Lower lobe of right lung (tissue), 2 donors: ENCODE measurements at places on chromosomes 6 and 20. TPM values are rescaled to one million over a fixed set of nuclear protein-coding genes. Genes with fewer than 3 reads are reported as not detected.

DNA sequence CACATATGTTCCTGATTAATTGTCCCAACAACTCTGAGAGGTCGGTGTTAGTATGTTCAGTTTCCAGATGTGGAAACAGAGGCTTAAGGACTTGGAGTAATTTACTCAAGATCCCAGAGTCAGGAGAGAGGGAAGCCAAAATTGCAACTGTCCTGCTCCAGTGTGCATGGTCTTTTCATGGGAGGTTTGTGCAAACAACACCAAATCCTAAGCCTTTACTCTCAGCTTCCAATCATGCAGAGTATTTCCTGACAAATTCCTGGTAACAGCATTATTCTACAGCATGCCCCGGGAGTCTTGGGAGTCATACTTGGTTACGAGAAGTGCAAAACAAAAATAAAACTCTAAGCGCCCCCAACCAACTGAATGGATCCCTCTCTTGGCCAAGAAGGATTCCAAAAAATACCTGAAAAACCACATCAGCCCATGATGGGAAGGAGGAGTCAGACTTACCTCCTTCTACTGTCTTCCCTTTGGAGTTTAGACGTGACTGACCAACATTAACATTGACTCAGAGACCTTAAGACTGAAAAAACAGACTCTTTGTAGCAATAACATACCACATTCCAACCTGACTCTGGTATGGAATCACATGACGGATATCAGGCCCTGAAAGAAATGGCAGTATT, 30.8 kb upstream of the PPP1R3G start:
- no peak overlapping the region for H3K4me3 ChIP-seq
- H3K4me1 ChIP-seq: no peaks in the 10 kb centered on the region
- no peak overlapping the region for H3K27ac ChIP-seq
- H3K36me3 ChIP-seq: no peaks in the 10 kb centered on the region

Gene ZNF165
- total RNA-seq: 2.2 TPM

DNA sequence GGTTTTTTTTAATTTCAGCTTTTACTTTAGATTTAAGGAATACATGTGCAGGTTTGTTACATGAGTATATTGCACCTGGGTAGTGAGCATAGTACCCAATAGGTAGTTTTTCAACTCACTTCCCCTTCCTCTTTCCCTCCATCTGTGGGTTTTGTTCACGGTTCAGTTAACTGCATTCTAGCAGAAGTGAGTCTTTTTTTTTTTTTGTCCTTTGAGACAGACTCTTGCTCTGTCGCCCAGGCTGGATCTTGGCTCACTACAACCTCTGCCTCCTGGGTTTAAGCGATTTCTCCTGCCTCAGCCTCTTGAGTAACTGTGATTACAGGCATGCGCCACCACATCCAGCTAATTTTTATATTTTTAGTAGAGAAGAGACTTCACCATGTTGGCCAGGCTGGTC, 8.7 kb downstream of the UBR2 start:
- peaks cover 42% of the 10 kb centered on the region for H3K4me1 ChIP-seq
- H3K27me3 ChIP-seq: no peaks in the 10 kb centered on the region
- no peak for DNase-seq
- no peak overlapping the region for H3K4me3 ChIP-seq

- H3K4me1 ChIP-seq: peaks cover 10% of the 10 kb centered on the region
- peaks cover 32% of the 10 kb centered on the region for H3K36me3 ChIP-seq
- H3K27me3 ChIP-seq: no peaks in the 10 kb centered on the region
- H3K4me3 ChIP-seq: no peak overlapping the region
Observed at GRCh38 chr6:149781715-149782114, 32.2 kb downstream of the PCMT1 start.

GRCh38 chr20:16241911-16242310, 331.3 kb downstream of the KIF16B start:
- no peaks in the 10 kb centered on the region for H3K36me3 ChIP-seq
- H3K4me1 ChIP-seq: no peaks in the 10 kb centered on the region
- DNase-seq: no peak
- no peaks in the 10 kb centered on the region for H3K27me3 ChIP-seq

Gene KHDC1L
- not detected for total RNA-seq

GRCh38 chr6:84766799-84767525, 2.6 kb upstream of the TBX18 start:
- peaks cover 100% of the 10 kb centered on the region for H3K27me3 ChIP-seq
- no peak for DNase-seq
- no peaks in the 10 kb centered on the region for H3K36me3 ChIP-seq
- H3K4me3 ChIP-seq: no peak overlapping the region
- H3K4me1 ChIP-seq: peaks cover 18% of the 10 kb centered on the region

GRCh38 chr20:45338121-45339030, 9.8 kb downstream of the SDC4 start:
- no peak overlapping the region for H3K4me3 ChIP-seq
- H3K27me3 ChIP-seq: no peaks in the 10 kb centered on the region
- peaks cover 52% of the 10 kb centered on the region for H3K36me3 ChIP-seq
- peak overlapping the region; percentile 79 for H3K27ac ChIP-seq

DNA sequence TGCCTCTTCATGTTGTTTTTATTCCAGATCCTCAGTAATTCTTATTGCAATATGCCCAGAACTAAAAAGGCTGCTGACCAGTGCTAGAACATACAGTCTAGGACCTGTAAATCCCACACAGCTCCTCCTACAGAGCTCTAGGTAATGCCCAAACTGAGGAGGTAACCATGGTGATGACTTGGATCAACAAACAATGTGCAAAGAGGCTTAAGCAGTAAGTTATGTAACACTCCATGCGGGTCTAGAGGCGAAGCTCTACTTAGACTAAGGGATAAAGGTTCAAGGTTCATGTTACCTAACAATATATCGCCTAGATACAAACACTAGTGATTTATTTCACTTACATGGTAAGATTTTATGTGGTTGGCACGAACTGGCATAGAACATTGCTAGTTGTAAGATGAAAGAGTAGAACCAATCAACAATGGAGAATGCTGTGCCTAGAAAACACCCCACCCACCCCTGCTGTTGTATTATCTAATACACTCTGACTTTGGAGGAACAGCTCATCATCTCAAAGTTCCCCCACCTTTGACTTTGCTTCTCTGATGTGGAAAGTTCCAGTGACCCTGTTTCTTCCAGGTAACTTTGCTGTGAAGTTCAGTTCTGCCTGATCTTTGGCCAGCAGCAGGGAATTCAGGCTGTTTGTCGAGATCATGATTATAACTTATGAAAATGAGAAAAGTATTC, 242.4 kb downstream of the ALDH8A1 start:
- DNase-seq: no peak
- H3K27ac ChIP-seq: no peak overlapping the region
- no peaks in the 10 kb centered on the region for H3K36me3 ChIP-seq
- H3K27me3 ChIP-seq: no peaks in the 10 kb centered on the region

Gene AFDN
- total RNA-seq: 167 TPM

Gene RNF39
- total RNA-seq: 2.5 TPM

DNA sequence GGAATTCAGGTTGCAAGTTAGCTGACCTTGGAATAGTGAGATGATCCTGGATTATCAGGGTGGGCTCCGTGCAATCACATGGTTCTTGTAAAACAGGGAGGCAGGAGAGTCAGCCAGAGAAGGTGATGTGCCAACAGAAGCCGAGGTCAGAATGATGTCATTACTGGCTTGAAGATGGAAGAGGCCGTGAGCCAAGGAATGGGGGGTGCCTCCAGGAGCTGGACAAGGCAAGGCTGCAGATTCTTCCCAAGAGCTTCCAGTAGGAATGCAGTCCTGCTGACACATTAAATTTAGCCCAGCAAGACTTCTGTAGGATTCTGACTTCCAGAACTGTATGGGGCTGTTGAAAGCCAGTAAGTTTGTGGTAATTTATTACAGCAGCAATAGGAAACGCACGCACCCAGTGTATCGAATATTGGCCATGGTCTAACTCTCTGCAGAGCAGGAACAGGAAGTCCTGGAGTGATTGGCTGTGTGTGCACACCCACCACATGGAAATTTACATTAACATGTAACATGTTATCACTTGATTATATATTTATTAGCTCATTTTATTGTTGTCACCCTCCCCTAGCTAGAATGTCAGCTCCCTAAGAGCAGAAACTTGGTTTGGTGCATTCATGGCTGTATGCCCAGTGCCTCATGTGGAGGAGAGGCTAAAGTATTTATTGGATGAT, 19.1 kb downstream of the SLC24A3 start:
- H3K27ac ChIP-seq: no peak overlapping the region
- DNase-seq: no peak
- H3K27me3 ChIP-seq: no peaks in the 10 kb centered on the region
- no peaks in the 10 kb centered on the region for H3K36me3 ChIP-seq
- no peaks in the 10 kb centered on the region for H3K4me1 ChIP-seq
- no peak overlapping the region for H3K4me3 ChIP-seq

Gene SLC52A3
- 1.1 TPM for total RNA-seq

DNA sequence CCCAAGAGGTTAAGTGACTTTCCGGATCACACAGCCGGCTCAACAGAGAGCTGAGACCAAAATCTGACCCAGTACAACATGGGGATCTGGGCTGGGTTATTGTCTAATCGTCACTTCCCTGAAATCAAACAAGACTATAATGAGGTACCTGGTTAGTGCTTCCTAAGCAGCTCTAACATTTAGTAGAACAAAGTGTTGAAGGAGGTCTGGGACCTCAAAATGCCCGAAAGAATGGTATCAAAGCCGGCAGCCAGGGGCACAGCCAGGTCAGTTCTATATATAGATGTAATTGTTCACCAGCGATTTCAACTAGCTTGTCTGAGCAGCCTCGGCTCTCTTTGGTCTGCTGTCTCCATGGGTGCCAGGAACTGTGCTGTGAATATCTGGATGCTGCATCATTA, 245.5 kb upstream of the ECI2 start:
- H3K27ac ChIP-seq: no peak overlapping the region
- no peaks in the 10 kb centered on the region for H3K36me3 ChIP-seq
- no peaks in the 10 kb centered on the region for H3K4me1 ChIP-seq
- H3K4me3 ChIP-seq: no peak overlapping the region

- H3K27ac ChIP-seq: no peak overlapping the region
- no peak for DNase-seq
- peaks cover 30% of the 10 kb centered on the region for H3K36me3 ChIP-seq
- H3K27me3 ChIP-seq: no peaks in the 10 kb centered on the region
Observed at GRCh38 chr6:139164001-139164400, 29.1 kb downstream of the HECA start.

- peak overlapping the region; percentile 47 for H3K27ac ChIP-seq
- peak; percentile 87 for DNase-seq
- H3K4me1 ChIP-seq: peaks cover 29% of the 10 kb centered on the region
- no peaks in the 10 kb centered on the region for H3K36me3 ChIP-seq
Observed at GRCh38 chr6:1287103-1287591, 24.8 kb upstream of the FOXQ1 start.

Gene C6orf52
- 1.3 TPM for total RNA-seq

DNA sequence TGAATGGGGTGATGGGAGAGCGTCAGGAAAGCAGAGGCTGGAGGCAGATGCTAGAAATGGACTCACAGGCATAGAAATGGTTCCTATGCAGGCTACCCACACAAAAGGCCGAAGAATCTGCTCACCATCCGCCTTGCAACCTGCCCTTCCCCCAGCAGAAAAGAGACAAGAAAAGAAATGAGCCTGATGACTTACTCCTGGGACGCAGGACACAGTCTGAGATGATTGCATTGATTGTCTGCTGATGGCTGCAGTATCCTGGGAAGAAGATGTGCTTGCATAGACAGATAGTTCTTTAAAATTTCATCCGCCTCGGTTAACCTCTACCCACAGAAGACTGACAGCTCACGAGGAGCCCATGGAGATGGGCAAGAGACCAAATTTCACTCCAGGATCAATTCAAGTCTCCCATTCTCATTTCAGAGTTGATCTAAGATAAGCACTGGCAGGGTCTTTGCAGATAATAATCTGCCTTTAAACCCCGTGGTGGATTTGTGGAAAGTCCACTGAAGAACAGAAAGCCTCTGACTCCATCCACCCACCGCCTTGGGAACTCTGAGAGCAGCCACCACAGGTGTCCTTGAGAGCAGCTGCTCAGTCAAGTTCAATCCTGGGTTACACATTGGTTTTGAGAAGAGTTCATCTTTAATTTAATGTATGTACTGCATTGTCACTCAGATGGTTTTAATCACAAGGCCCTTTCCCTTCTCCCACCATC, 7.2 kb downstream of the AGPAT4 start:
- H3K27ac ChIP-seq: no peak overlapping the region
- H3K4me1 ChIP-seq: no peaks in the 10 kb centered on the region

DNA sequence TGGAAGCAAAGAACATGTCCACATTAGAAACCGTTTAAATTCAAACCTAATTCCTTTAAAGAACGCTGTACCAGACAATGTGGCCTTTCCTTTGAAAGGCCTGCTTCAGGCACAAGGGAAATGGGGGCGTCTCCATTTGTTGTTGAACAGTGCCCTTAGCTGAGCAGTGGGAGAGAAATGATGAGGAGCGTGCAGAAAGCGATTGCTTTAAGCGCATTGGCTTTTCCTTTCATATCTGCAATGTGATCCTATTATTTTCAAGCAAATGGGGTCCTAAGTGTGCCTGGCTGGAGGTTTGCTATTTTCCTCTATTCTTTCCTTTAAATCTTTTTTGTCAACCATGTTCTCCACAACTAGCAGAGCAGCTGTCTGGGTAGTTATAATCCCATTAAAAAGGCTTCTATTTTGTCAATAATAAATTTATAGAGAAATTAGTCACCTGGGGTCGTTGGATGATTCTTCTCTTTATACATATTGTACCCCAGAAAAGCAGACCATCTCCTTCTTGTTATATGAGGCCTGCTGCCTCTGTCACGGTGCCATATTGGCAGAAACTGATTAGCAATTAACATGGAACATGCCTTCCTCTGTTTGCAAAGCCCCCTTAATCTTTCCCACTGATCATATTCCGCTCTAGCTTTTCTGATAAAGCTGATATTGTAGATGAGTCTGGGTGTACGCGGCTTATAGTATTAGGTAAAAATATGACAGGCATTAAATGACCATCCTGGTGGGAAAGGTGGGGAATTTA, 151.1 kb upstream of the JAG1 start:
- H3K4me3 ChIP-seq: no peak overlapping the region
- no peaks in the 10 kb centered on the region for H3K36me3 ChIP-seq
- no peak for DNase-seq

- DNase-seq: no peak
- H3K27me3 ChIP-seq: no peaks in the 10 kb centered on the region
- no peak overlapping the region for H3K4me3 ChIP-seq
- no peak overlapping the region for H3K27ac ChIP-seq
- peaks cover 14% of the 10 kb centered on the region for H3K4me1 ChIP-seq
Observed at GRCh38 chr6:142800240-142800639, 144.7 kb downstream of the HIVEP2 start.
